ENCODE measurements at places on chromosomes 4 and X.

DNA sequence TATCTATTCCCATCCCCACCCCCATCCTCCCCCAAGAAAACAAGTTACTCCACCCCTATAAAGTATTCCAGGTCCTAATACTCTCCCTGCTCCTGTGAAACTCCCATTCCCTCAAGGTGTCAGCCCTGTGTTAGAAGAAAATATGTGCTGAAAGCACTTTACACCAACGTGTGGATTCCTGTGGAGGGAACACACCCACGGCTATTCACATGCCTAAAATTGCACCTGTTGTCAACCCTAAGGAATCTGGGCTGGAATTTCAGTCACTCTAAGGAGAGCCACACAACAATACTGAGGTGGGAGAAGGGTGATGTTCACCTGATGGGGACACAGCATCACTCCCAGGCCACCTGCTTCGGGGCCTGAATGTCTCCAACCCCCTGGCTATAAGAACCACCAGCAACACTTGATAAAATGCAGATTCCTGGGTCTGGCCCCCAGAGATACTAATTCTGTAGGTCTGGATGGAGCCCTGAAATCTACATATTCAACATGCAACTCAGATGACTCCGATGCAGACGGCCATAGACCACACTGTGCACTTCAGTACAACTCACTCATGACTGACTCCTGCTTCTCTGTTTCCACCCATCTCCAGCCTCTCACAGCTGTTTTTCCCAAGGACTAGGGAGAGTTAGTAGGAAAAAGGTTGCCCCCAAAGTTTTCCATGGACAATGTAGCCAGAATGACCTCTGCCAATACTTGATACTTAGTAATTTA, 15.8 kb downstream of the SCD5 start:
- no peak for DNase-seq

DNA sequence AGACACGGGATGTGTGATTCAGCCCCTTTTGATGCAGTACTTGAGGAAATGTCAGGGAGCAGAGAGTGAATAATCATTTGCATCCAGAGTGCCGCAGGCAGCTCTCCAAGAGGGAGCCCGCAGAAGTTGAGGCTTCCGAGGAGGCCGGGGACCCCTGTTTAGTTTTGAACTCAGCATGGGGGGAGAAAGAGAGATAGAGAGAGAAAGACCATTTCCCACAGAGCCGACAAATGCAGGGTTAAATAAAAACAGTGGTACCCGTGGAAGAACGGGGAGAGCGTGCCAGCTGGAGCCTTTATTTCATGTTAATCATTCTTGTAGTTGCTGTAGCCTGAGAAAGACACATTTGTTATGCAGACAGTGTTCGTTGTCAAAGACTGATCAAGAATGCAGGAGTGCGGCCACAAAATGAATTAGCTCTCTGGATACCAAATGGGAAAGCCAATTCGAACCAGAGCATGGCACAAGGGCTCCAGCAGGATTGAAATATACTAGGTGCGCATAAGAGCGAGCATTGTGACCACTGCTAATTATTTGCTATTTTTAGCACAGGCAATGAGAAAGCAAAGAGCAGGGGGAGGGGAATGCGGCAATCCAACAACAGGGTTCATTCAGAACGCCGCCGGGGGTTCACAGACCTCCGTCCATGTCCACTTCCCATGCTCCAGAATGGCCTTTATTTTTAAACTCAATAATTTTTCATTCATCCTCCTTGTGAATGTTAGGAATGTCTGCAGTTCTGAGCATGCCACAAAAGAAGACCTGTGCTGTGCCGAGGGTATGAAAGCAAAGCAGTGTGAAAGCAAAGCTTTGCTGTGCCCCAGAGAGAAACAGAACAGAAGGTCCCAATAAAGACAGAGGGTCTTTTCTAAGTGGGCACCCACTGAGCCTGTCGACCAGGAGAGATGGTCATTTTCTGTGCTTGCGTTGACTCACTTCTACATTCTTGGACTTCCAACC, 243.9 kb upstream of the VCX3A start:
- no peak for DNase-seq

GRCh38 chrX:34503119-34503518, 154.0 kb downstream of the TMEM47 start:
- no peak for DNase-seq

DNA sequence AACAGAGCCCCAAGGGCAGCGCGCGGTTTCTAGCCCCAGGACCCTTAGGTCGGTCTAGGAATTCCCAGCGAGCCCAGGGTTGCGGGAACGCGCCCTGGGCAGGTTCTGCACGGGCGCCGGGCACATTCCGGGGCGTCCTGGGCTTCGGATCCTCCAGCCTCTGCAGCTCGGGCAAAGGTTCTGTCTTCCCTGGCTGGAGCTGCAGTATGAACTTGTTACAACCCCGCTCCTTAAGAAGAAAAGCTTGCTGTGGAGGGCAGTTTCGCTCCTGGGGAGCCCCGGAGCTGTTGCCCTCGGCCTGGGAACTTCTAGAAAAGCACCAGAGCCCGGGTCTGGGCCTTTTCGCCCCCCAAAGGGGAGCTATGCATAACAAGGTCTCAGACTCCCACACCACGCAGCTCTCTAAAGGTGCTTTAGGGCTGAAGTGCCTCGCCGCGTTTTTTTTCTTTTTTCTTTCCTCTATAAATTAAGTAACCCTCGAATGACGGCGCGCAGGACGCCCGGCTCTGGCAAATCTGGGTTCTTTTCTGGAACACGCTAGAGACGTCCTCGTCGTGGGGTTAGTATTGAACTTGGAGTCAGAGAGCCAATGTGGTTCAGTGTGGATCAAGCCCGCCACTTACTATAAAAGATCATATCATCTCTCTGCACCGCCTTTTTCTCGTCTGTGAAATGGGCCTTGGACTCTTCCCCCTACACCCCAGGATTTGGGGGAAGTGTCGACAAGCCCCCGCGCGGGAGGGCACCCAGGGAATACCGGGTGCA, 5.7 kb downstream of the MSX1 start:
- no peak for DNase-seq

GRCh38 chr4:165369522-165369921, 9.3 kb upstream of the CPE start:
- DNase-seq: no peak

DNA sequence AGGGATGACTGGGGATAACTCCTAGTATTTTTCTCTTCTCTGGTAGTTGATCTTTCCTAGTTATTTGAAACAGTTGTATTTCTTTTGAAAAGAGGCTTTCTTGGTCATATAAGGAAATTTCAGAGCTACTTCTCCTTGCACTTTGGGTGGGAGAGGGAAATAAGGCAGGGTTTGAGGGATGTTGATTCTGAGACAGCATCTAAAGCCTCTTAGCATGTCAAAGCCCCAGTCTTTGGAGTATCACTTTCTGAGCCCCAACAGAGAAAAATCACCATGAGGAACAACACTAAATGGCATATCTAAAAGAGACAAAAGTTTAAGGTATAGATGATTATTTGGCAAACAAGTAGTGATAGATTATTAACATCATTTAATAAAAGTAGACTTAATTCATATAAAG, 688.1 kb downstream of the TRAM1L1 start:
- DNase-seq: no peak

GRCh38 chr4:8583655-8584025, 3.4 kb downstream of the GPR78 start:
- no peak for DNase-seq

DNA sequence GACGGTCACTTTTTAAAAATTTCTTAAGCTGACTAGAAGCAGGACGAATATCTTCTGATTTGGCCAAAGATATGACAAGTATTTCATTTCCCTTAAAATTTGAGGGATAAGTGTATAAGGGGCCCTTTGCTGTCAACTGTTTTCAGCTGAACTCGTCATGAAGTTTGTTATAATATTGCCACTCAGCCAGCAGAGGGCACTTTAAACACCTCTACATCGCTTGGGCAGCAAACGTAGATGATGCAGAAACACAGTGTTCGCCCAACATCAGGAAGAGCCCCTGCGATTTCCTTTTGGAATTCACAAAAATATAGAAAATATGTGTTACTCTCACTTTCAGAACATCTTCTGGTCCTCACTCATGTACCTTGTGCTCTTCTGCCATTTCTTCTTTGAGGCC, 435.7 kb upstream of the FMR1 start:
- peak; percentile 3 for DNase-seq

GRCh38 chrX:54182194-54182863, 725 bp downstream of the FAM120C start:
- peak; percentile 76 for DNase-seq

GRCh38 chrX:140672840-140673731, 36.5 kb upstream of the LINC00632 start:
- DNase-seq: no peak

- no peak for DNase-seq
Measured at GRCh38 chrX:23864742-23865326, 42.9 kb downstream of the APOO start.

DNA sequence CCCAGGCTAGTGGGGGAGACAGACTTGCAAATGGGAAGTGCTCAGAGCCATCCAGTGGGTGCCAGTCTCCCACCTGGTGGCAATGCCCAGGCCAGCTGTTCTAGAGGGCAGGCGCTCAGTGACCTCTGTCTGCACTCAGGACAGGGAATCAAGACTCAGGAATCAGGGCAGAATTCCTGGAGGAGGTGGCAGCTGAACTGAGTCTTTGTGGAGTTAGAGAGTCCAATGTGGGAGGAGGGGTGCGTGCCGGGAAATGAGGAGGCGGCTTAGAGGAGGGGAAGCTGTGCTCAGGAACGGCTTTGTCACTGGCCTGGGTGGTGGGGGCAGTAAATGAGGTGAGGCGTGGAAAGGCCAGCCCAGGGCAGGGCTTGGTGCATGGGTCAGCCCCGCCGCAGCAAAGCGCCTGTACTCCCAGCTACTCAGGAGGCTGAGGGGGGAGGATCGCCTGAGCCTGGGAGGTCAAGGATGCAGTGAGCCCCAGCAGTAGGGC, 31.3 kb upstream of the SORCS2 start:
- DNase-seq: no peak

- DNase-seq: no peak
Measured at GRCh38 chrX:55107911-55108310, 19.1 kb downstream of the PAGE2 start.

DNA sequence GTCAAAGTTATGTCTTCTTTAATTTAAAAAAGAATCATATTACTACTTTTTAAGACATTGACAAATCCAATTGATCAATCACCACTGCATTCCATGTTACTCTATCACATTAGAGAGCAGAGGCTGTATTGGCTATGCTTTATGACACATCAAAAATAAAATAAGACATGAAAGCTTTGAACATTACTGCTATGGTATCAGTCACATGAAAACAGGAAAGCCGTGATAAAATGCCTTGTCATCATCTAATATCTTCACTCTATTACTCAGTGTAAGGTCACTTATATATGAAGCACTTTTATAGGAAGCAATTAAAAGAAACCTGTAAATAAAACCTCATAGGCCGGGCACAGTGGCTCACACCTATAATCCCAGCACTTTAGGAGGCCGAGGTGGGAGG, 27.7 kb upstream of the CEP135 start:
- no peak for DNase-seq

- no peak for DNase-seq
Measured at GRCh38 chrX:111360839-111361238, 51.2 kb downstream of the DCX start.

- DNase-seq: no peak
Measured at GRCh38 chr4:33162122-33162521, 2442.0 kb downstream of the PCDH7 start.

DNA sequence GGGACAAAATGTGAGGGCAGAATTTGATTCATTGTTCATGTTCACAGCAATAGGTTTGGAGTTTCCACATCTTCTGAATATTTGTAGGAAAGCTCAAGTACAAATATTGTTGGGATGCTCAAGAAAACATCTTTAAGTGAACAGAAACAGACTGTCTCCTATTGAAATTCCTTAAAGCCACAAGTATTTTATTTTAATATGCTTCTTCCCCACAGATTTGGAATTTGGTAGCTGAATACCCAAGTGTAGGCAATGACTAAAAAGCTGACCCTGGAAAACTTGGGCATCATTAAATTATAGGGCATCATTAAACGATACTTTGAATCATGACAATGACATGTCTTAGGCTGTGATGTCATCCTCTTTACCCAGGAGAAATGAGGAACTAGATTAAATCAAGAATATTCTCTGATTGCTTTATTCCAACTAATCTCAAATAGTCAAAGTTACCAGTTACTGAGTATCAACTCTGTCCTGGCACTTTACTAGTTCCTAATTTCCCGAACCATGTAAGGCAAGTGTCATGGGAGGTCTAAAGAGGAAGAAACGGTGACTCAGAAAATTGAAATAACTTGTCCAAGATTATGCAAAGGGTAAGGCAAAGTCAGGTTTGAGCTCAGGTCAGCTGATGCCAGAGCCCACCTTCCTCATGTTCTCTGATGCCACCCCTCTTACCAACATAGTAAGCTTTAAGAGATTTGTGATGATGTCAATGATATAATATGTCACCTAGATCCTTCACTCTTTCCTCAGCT, 223.1 kb upstream of the LEF1 start:
- no peak for DNase-seq

- no peak for DNase-seq
Measured at GRCh38 chr4:27078934-27079455, 218.4 kb downstream of the STIM2 start.

- DNase-seq: no peak
Measured at GRCh38 chr4:149702414-149703293, 113.0 kb downstream of the IQCM start.
